Stimulated activated CD8-positive, alpha-beta memory T cell treated with anti-CD3 and anti-CD28 coated beads, Interleukin-15, amount 100 ng/mL, for 48 hours (primary cell): ENCODE measurements at places on chromosomes 5 and 9.

GRCh38 chr5:137491121-137491520, 8.0 kb downstream of the SPOCK1 start:
- no peak for DNase-seq

DNA sequence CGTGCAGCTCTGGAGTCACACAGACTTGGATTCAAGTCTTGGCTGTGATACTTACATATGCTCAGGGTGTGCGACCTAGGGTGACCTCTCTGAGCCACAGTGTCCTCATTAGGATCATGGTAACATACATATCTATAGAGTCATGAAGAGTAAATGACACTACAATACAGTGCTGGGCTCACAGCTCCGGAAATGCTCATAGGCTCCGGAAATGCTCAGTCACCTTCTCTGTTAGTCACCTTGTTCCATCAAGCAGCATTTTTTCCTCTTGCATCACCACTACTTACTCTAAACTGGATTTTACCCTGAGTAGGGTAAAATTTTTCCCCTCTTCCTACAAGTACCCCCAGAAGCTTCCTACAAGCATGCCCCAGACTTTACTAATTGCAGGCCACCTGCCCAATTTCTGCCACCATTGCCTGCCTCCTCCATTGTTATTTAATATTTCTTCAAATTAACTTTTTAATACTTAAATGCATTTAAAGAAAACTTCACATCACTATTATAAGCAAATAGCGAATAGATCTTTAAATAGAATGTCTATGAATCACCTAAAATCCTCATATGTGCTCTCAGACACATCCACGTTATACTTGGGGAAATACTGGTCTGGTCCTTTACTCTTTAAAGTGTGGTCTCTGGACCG, 147.6 kb upstream of the SPRY4 start:
- peak; percentile 19 for DNase-seq

GRCh38 chr5:153463806-153464205, 26.7 kb upstream of the GRIA1 start:
- DNase-seq: no peak

DNA sequence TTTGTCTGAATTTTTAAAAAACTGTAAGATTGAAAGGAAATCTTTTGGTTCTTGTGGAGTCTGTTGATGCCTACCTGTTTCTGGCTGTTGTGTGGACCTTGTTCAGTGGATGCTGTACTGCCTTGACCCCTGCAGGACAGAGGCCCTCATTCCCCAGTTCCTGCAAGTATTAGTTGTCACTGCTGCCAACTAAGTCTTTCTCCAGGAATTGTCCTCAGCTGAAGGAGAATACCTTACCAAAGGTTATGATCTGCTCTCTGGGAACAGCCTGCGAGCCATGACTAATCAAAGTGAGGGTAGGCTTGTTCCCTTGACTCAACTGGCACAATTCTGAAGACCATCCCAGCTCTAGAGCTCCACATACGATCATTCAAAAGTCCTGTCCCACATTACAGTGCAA, 145.3 kb upstream of the FST start:
- no peak for DNase-seq

- DNase-seq: no peak
Observed at GRCh38 chr5:14382640-14383039, 199.0 kb upstream of the OTULINL start.

DNA sequence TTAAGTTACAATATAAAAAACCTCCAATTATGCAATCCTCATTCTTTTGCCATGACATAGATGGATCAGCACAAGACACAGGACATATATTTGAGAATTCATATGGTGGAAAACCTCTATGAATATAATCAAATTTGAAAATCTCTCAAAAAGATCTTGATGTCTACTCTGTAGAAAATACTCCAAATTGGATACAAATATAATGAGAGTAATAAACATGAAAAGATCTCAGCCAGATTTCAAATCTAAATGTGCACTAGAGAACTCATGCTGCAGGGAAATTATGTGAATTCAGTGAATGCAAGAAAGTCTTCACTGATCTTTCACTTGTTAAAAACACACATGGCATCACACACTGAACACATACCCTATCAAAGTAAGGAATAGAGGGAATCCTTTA, 13.8 kb downstream of the PCDHB15 start:
- no peak for DNase-seq

DNA sequence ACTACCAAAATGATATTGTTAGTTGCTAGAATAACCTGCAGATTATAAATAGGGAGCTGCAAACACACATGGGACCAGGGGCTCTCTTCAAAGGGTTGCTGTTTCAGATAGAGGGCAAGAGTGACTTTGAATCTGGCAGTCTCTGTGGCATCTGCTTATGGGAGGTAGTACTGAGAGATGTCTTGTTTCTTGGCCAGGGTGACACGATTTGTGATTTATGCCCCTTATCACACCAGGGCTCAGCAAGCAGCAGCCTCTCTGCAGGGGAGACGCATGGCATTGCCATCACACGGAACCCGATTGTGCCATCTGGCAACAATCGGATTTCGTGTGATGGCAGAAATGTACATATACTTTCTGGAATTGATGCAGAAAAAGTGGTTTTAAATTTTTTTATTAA, 615.6 kb downstream of the ZNF608 start:
- no peak for DNase-seq

GRCh38 chr5:108739376-108739775, 8.3 kb upstream of the FER start:
- DNase-seq: no peak

GRCh38 chr5:50694027-50694590, 27.7 kb downstream of the PARP8 start:
- no peak for DNase-seq
